ENCODE measurements at places on chromosomes 5 and 9.

DNA sequence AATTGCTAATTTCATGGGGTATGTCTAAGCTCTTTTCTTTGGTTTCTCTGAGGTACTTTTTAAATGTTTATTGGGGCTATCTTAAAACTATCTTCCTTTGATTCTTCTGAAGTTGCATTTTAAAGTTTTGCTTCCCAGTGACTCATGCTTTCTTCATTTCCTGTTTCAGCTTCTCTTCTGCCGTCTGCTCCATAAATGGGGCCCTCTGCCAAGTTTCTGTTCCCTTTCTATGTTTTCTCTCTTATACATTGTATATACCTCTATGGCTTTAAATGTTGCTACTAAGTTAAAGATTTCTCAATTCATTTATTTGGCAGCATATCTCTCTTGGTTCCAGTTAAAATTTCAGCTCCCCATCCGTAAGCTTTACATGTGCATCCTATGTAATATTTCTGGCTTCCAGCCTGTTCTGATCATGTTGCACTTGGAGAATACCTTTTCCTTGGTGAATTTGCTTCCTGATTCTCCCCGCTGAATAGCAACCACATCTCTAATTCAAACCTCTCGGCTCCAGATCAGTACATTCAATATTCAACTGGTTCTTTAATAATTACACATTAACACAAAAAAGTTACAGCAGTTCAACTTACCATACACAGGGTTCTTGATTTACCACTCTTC, 125.3 kb downstream of the ST8SIA4 start:
- no peak overlapping the region for H3K27ac ChIP-seq
- no peak overlapping the region for H3K4me3 ChIP-seq
- peaks cover 6% of the 10 kb centered on the region for H3K4me1 ChIP-seq
- DNase-seq, result no peak

DNA sequence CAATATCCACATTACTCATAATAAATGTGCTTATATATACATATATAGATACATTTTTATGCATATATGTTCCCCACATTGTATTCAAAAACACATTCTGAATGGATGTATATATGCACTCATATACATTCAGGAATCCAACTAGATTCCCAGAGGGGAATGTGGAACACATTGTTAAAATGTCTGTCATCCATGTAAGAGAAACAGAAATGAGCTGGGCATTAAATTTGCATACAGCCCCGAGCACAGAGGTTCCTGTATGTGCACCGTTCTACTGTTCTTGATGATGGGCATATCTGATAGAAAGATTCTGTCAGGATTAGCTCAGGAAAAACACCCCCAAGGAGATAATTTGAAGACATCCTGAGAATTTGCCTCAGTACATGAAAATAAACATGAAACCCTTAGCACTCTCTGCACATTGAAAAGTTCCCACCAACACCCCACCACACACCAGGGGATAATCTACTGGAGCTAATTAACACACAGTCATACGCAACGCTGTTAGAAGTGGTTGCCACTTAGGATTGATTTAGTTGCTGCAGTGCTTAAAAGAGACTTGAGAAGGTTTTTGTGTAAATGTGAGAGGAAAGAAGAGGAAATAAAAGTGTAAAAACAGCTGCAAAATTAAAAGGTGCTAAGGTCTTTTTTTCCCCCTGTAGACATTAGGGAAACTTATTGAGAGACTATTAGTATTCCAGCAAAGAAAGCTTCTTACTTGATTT, 223.3 kb downstream of the SLF1 start:
- no peaks in the 10 kb centered on the region for H3K4me1 ChIP-seq
- no peaks in the 10 kb centered on the region for H3K27me3 ChIP-seq

DNA sequence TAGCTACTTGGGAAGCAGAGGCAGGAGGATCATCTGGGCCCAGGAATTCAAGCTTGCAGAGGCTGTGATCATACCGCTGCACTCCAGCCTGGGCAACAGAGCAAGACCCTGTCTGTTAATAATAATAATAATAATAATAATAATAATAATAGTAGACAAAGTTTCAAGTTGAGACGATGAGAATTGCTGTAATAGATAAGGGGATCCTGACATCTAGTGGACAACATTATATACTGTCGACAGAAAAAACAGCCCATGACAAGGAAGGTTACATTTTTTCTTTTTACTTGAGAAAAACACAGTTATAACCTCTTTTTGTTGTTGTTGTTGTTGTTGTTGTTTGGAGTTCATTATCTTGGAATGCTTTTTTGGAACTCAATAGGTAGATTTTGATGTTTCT, 35.3 kb downstream of the NDFIP1 start:
- no peaks in the 10 kb centered on the region for H3K4me1 ChIP-seq
- no peaks in the 10 kb centered on the region for H3K36me3 ChIP-seq
- no peaks in the 10 kb centered on the region for H3K27me3 ChIP-seq
- no peak overlapping the region for H3K4me3 ChIP-seq
- no peak overlapping the region for H3K27ac ChIP-seq
- DNase-seq, result no peak

- no peaks in the 10 kb centered on the region for H3K4me1 ChIP-seq
- DNase-seq, result peak; percentile 74
- no peak overlapping the region for H3K27ac ChIP-seq
- H3K36me3 ChIP-seq, result no peaks in the 10 kb centered on the region
- peak overlapping the region; percentile 7 for H3K4me3 ChIP-seq
Measured at GRCh38 chr9:133269537-133270362, 5.3 kb downstream of the ABO start.

GRCh38 chr5:172085738-172086137, 79.3 kb upstream of the FBXW11 start:
- H3K36me3 ChIP-seq, result no peaks in the 10 kb centered on the region
- H3K4me1 ChIP-seq, result no peaks in the 10 kb centered on the region
- no peaks in the 10 kb centered on the region for H3K27me3 ChIP-seq
- no peak overlapping the region for H3K27ac ChIP-seq
- DNase-seq, result peak; percentile 37

DNA sequence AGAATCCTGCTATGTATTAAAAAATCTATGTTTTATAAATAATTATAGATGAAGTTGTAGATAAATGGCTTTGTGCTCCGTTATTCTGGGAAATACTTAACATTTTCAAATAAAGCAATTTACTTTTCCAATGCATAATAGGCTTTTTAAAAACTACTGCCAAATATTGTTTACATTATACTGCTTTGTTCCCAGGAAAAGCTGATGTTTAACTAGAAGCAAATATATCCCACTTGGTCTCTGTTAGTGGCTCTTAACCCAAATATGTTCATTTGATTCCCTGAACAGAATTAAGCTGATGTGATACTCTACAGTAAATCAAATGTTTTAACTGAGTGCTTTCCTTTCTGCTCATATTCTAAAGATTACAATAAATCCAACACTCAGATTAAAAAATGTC, 326.3 kb downstream of the SLCO4C1 start:
- no peak overlapping the region for H3K27ac ChIP-seq
- DNase-seq, result no peak
- H3K36me3 ChIP-seq, result no peaks in the 10 kb centered on the region
- no peaks in the 10 kb centered on the region for H3K4me1 ChIP-seq

DNA sequence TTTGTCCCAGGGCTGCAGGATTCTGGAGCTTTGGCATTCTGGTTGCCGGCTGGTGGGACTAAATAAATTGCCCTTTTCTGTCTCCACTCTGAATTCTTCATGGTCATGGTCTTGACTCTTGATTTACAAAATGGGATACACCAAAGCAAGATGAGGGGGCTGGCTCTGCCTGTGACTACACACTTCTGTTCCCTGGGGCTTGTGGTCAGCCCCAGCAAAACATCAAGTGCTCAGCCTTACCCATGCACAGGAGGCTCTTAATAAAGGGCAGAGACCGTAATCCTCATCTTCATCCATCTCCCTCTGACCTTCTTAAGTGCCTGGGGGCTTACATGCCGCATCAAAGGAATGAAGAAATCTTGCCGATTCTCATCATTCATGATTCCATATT, 198.0 kb downstream of the GNA14 start:
- no peak overlapping the region for H3K27ac ChIP-seq
- no peaks in the 10 kb centered on the region for H3K4me1 ChIP-seq
- DNase-seq, result no peak
- no peaks in the 10 kb centered on the region for H3K27me3 ChIP-seq
- H3K36me3 ChIP-seq, result no peaks in the 10 kb centered on the region

DNA sequence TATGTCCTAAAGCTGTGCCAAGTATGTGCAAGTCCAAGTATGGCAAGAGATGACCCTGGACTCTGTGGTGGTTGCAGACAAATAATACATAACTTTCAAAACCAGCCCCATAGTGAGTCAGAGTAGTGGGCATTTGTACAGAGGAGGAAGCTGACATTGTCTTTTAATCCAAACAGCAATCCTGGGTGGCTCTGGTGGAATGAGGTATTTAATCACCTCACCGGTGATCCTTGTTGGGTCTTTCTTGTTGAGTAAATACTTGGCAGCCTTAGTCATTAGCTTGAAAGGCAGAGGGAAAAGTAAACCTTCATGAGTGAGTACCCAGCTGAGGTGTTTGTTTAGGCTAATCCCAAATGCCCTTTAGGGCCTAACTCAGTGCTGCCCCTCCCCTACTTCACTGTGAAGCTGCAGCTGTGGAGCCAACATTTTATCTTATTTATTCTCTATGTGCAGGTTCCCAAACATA, 148.7 kb upstream of the SLC12A2 start:
- no peak overlapping the region for H3K4me3 ChIP-seq
- H3K36me3 ChIP-seq, result no peaks in the 10 kb centered on the region
- no peak overlapping the region for H3K27ac ChIP-seq
- DNase-seq, result no peak

- no peak overlapping the region for H3K27ac ChIP-seq
- no peak overlapping the region for H3K4me3 ChIP-seq
- no peaks in the 10 kb centered on the region for H3K27me3 ChIP-seq
- no peaks in the 10 kb centered on the region for H3K4me1 ChIP-seq
Measured at GRCh38 chr9:89928106-89928505, 323.3 kb downstream of the GADD45G start.

DNA sequence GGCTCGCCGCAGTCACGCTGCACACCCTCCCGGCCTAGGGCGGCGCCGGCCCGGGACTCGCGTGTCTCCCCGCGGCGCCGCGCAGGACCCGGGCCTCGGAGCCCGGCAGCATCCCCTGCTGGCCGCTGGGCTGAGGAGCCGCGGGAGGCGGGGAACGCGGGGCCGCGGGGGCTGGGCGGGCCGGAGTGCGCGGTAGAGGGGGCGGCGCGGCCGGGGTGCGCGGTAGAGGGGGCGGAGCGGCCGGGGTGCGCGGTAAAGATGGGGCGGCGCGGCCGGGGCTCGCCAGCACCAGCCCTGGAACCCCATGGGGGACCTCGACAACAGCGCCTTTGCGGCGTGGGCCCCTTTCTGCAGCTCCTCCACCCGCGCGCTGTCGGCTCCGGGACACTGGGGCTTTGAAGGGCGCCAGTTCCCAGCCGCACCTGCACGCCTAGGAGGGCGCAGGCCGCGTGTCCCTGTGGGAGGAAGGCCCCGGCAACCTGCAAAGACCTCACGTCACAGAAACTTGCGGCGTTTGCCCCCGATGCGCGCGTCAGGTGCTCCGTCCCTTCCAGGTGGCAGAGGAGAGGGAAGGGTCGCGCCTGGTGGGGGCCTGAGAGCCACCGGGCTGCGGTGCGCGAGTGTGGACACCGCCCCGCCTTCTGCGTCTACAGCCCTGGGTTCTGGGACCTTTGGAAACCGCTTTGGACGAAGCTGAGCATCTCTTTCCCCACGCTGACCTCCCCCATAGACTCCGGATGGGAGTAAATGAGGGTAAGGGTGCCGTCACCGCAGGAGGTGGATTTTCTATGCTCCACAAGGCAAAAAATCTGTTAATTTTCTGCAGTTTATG, 49.6 kb downstream of the NSUN2 start:
- DNase-seq, result no peak

GRCh38 chr5:108655750-108656450, 91.8 kb upstream of the FER start:
- no peaks in the 10 kb centered on the region for H3K36me3 ChIP-seq
- no peaks in the 10 kb centered on the region for H3K27me3 ChIP-seq
- H3K4me1 ChIP-seq, result no peaks in the 10 kb centered on the region
- no peak overlapping the region for H3K4me3 ChIP-seq
- H3K27ac ChIP-seq, result no peak overlapping the region

DNA sequence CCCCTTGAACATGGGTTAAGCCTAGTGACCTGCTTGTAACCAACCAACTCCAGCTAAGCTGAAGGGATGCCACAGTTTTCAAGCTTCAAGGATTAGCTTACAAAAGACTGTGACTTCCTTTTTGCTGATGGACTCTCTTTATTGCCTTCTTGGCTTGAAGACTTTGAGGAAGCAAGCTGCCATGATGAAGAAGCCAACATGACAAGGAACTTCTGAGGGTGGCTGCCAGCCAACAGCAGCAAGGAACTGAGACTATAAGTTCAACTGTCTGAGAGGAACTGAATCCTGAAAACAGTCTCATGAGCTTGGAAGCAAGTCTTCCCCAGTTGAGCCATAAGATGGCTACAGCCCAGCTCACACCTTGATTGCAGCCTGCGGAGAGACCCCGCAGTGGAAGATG, 116.1 kb upstream of the TAF11L2 start:
- H3K27me3 ChIP-seq, result no peaks in the 10 kb centered on the region
- no peak for DNase-seq
- H3K4me3 ChIP-seq, result no peak overlapping the region
- H3K4me1 ChIP-seq, result no peaks in the 10 kb centered on the region

GRCh38 chr9:121345070-121345469, 25.0 kb downstream of the STOM start:
- DNase-seq, result no peak
- H3K4me1 ChIP-seq, result peaks cover 15% of the 10 kb centered on the region
- no peaks in the 10 kb centered on the region for H3K27me3 ChIP-seq
- H3K4me3 ChIP-seq, result no peak overlapping the region
- H3K36me3 ChIP-seq, result no peaks in the 10 kb centered on the region

DNA sequence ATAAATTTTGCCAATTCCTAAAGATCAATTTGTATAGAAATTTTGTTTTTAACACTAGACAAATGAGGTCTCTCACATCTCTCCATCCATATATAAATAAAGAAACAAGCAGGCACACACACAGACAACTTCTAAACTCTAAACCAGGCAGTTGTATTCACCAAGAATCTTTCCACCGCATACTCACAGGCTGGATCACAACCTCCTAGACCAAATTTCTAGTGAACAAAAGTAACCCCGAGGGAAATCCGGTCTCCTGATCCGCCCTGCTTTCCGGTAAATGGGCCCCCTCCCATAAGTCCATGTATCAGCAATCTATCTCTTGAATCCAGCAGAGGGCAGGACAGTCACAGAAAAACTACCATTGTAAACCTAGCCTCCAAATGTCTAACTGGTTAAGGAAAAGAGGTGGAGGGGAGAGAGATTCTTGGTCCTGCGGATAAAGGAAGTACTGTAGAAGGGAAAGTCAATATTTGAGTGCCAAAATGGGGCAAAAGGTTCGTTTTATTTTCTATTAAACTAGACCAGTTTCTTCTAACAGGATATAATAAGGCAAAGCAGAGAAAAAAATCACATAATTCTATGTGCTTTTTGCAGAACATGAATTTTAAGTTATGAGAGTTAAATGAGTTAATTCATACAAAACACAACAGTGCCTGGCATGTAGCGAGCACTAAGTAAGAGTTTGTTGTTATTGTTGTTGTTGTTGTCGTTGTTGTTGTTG, 4.8 kb upstream of the SMU1 start:
- H3K4me3 ChIP-seq, result no peak overlapping the region
- no peak for DNase-seq
- H3K4me1 ChIP-seq, result no peaks in the 10 kb centered on the region

Data from Peyer's patch (tissue), 4 donors.